ENCODE measurements at places on chromosomes 2 and 18.
A peak's percentile ranks its signal among the peaks of the same experiment; 100 is the strongest.

- DNase-seq, result no peak
Measured at GRCh38 chr2:611519-611918, 65.7 kb downstream of the TMEM18 start.

- no peak for DNase-seq
Measured at GRCh38 chr2:2704428-2705090, 373.5 kb upstream of the MYT1L start.

DNA sequence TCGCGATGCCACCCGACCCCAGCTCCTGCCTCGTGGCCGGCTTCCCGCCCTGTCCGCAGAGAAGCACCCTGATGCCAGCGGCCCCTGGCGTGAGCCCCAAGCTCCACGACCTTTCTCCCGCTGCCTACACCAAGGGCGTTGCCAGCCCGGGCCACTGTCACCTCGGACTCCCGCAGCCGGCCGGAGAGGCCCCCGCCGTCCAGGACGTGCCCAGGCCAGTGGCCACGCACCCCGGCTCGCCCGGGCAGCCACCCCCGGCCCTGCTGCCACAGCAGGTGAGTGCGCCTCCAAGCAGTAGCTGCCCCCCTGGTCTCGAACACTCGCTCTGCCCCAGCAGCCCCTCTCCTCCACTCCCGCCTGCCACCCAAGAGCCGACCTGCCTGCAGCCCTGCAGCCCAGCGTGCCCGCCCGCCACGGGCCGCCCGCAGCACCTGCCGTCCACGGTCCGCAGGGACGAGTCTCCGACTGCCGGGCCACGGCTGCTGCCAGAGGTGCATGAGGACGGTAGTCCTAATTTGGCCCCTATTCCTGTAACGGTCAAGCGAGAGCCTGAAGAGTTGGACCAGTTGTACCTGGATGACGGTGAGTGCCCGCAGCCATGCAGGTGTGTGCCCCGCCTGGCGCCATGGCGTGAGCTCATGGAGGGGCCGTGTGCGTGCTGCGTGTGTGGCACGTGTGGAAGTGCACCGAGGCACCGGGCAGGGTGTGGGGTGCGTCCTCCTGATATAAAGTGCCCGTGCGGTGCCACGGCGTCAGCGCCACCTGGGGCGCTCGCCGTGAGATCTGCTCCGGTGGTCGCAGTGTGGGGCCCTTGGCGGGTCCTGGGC, 90.8 kb downstream of the NFATC1 start:
- DNase-seq, result no peak

GRCh38 chr18:36757081-36757480, 71.7 kb downstream of the TPGS2 start:
- no peak for DNase-seq

DNA sequence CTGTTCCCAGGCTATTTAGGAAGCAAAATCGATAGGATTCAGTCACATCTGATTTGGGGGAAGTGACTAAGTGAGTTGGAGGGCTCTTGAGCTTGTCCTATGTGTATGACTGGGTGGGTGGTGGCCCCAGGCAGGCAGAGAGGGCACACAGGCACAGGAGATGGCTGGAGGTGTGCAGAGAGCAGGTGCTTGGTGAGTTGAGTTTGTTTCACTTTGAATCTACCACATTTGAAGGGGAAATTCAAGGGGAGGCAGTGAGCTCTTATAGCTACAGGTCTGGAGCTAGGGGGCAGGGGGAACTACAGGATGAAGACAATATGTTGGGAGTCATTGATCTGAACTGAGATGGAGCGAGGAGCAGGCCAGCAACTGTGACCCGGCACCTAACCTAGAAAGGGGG, 42.5 kb upstream of the TMEM200C start:
- DNase-seq, result no peak

DNA sequence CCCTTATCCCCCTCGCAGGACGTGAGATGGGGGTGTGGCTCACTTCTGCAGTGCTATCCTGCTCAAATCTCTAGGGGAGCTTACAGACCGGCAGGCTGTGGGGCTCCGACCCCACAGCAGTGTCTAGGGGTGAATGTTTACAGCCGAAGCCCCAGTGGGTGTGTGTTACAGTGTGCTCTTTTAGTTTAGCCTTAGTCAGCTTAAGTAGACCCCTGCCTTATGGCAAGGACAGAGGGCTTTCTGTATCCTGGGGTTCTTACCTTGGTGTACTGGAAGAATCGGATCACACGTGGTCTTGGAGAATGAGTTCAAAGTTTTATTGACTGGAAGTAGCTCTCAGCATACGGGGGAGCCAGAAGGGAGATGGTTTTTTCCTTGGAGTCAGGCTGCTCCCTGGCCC, 348.2 kb upstream of the GYPC start:
- no peak for DNase-seq

- no peak for DNase-seq
Measured at GRCh38 chr2:230447036-230447435, 31.0 kb downstream of the SP100 start.

DNA sequence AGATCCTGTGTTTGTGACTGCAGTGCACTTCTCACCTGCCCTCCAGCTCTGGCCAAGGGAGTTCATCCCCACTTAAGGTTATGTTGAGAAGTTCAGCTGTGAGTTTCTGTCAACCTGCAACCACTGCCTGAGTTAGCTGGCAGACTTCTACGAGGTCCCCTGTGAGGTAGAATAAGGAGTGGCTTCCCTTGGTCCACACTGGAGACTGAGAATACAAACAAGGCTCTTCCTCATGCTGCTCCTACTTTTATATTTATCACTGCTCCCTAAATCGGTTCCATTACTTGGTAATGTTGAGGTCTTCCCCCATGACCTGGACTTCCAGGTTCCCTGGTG, 353.2 kb upstream of the CWC22 start:
- DNase-seq, result no peak

DNA sequence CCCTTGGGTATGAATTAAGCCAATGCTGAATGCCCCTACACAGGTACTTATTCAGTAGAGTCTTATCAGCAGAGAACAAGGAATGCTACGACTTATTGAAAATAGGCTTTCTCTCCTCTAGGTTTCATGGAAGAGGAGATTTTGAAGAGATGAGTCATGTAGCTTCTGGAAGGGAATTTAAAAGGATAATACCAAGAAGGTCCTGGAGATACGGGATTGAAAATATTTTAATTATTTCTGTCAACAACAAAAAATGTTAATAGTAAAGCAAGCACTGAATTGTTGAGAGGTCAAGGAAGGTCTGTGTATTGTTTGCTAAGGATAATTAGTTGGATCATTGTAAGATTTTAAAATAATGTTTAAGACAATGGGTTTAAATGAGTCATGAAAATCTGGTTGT, 293.0 kb upstream of the SPHKAP start:
- no peak for DNase-seq

- DNase-seq, result no peak
Measured at GRCh38 chr2:233130024-233130423, 69.9 kb downstream of the INPP5D start.

DNA sequence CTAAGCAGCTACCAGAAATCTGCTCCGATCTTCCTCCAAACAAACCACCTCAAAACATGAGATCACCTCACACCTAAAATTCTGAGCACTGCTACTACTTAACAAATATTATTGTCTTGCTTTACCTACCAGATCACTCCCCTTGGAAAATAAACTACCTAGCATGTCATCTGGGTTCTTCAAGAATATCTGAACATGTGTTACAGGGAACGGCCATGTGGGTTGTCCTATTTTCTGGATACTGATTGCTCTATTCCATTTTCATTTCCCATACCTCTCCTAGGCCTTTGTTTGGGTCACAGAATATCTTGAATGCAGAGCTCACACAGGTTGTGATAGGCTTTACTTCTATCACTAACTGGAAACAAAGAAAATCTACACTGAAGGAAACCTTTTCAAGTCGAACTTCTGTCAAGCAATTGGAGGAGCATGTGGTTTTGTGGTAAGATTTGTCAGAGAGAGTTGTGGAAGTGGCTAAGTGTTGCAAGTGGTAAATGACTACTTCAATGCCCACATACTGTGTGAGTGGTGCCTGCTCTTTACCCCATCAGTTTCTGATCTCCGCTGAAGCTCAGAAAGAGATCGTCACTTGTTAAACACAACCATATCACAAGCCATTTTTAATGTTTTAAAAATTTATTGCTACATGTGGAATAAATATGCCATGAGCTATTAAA, 739.1 kb upstream of the ZEB2 start:
- DNase-seq, result no peak

GRCh38 chr2:60353863-60354262, 199.6 kb downstream of the BCL11A start:
- no peak for DNase-seq

- no peak for DNase-seq
Measured at GRCh38 chr2:221767106-221768012, 195.3 kb upstream of the EPHA4 start.

DNA sequence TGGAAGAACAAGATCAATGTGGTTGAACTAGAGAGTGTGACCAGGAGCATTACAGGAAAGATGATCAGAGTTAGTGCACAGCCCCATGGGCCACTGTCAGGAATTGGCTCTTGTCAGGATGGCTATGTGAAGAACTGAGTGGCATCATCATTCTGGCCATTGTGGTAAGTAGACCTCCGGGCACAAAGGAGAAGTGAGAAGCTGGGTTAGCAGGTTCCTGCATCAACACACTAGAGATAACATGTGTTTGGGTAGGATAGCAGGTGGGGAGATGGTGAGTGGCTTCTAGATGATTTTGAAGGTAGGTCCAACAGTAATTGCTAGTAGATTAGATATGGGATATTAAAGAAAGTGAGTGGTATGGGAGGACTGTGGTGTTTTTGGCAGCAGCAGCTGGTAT, 408.2 kb downstream of the TSN start:
- DNase-seq, result no peak

- no peak for DNase-seq
Measured at GRCh38 chr2:200310545-200310971, 4.1 kb downstream of the SPATS2L start.

DNA sequence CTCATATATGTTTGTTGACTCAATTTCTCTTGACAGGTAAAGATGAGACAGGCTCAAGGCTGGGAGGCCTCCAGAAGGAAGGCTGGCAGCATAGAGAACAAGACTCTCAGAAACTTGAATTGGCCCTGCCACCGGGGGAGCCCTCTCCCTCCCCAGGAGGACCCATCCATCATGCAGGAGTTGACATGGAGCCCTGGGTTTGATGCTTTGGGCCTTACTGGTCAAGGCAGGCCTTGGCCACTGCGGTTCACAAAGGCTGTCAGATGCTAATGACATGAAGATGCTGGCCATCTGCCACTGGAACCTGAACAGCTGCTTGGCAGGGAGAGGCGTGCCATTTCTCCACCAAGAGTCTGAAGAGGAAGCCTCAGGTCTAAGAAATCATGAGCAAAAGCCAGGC, 193.6 kb downstream of the MTCL1 start:
- DNase-seq, result no peak

DNA sequence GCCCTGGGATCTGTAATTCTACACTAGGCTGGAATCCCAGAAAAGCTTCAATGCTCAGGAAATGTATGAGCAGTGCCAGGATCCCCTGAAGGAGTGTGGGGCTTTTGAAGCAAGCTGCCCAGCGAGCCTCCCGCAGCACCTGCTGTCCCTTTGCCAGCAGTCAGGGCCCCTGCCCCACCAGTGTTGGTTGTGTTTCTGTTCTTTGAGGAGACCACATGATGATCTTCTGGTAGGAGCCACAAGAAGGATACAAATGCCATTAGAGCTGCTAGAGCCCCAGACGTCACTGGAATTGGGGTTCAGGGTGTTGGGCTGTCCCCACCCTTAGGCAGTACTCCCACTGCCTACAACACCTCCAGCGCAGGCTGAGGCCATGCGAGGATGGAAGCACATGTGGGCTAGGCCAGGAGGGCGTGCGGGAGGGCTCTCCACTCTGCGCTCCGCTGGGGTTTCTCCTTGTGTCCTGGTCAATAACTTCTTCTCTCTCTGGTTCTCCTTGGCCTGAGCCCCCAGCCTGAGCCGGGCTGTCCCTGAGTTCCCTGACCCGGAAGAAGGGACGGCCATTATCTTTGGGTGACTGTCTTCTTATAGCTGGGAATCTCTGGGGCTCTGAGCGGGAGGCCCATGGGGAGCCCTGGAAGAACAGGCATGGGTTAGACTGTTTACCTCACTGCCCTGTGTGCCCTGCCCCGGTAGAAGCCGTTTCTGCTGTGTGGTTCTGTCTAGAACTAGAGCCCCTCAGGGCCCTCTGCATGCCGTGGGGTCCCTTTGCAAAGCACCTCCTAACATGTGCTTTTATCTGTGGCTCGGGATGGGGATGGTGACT, 73.9 kb downstream of the LRRFIP1 start:
- peak; percentile 48 for DNase-seq

DNA sequence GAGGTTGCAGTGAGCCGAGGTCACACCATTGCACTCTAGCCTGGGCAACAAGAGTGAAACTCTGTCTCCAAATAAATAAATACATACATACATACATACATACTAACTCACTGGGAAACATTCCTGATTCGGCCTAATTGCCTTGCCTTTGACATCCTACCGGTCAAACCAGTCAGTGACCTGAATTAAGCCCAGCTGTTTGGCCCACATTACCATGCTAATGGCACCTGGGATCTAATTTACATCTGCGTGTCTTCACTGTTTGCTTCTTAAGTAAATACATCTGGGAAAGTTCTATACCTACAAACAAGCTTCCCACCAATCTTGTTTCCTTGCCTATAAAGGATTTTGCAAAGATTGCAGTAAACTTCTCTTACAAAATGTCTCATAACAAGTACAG, 230.2 kb upstream of the ZC3H15 start:
- DNase-seq, result no peak

DNA sequence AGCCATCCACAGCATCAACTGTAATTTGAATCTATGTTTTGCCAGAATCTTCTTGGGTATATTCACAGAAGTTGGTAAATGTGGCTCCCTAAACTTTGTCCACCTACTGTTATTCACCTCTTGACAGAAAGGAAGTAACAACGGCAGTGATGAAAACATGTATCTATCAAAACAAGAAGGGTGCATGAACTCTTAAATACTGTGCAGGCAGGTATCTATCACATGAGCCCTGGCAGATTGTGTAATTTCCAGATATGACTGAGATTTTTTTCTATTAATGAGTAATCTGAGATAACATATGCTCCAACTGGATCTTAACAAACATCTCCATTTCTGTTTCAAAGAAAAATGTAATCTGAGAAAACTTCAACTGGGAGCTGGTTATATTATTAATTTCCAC, 36.6 kb downstream of the SFT2D3 start:
- no peak for DNase-seq

GRCh38 chr2:134023854-134024253, 230.0 kb upstream of the MGAT5 start:
- DNase-seq, result no peak

DNA sequence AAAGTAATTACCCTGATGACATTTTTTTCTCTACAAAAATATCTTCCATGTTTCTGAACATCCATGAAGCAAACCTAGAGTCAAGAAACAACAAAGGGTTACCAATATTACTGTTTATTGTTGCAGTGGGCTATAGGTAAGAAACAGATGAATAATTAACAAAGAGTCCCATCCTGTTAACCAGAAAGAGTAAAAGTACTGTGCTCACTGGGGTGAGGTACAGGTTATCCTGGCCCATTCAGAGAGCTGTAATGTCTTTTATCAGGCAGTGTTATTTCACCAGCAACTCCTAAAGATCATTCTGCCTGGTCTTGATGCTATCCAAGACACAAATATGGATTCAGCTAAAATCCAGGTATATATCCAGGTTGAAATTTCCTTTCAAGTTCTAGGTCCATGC, 754.9 kb downstream of the SATB2 start:
- no peak for DNase-seq

Data from stimulated activated CD4-positive, alpha-beta T cell treated with anti-CD3 and anti-CD28 coated beads, Interleukin-2, amount 100 ng/mL, for 24 hours (primary cell).